Activated CD8-positive, alpha-beta memory T cell treated with anti-CD3 and anti-CD28 coated beads for 1 hour (primary cell): ENCODE measurements at places on chromosomes 5 and 9.

- DNase-seq = no peak
These were observed 574.1 kb downstream of the ACTL7B start for GRCh38 chr9:108281696-108282095.

DNA sequence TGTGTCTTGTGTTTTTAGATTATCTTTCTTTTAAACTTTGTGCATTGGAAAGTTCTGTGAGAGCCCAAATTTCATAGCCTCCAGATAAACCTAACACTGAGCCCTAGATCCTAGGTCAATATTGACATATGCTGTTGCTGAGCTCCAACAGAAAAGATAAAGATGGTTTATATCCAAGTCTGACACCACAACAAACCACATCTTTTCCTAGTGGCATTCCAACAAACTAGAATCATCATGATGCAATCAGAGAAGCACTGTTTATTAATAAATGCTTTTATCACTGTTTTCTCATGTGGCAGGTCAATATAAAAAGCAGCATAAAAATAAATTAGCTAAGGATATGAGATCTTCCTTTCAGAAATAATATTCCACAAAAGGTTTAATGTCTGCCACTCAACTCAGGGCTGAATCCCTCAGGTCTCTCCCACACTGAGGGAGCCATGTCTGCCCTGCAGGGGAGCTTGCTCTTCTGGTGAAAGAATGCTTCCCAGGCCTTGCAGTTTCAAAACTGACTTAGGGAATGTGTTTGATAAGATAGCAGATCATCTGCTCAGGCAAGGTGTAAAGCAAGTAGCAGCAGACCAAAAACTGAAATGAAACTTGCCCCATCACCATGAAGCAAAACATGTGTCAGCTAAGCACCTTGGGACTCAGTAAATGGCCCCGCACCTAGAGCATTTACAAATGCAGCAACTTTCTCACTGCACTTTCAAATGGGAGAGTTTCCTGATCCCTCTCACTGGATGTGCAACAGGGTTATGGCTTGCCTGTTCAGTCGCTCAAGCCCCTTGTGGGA, 493.0 kb downstream of the AGTPBP1 start:
- DNase-seq = no peak

GRCh38 chr5:103393101-103393754, 134.7 kb downstream of the MACIR start:
- no peak for DNase-seq

GRCh38 chr9:126606483-126606870, 7.3 kb upstream of the LMX1B start:
- no peak for DNase-seq

- no peak for DNase-seq
These were observed 199.3 kb downstream of the NMUR2 start for GRCh38 chr5:152205804-152206203.

- DNase-seq = no peak
These were observed 220.0 kb downstream of the GABBR2 start for GRCh38 chr9:98488571-98489312.

DNA sequence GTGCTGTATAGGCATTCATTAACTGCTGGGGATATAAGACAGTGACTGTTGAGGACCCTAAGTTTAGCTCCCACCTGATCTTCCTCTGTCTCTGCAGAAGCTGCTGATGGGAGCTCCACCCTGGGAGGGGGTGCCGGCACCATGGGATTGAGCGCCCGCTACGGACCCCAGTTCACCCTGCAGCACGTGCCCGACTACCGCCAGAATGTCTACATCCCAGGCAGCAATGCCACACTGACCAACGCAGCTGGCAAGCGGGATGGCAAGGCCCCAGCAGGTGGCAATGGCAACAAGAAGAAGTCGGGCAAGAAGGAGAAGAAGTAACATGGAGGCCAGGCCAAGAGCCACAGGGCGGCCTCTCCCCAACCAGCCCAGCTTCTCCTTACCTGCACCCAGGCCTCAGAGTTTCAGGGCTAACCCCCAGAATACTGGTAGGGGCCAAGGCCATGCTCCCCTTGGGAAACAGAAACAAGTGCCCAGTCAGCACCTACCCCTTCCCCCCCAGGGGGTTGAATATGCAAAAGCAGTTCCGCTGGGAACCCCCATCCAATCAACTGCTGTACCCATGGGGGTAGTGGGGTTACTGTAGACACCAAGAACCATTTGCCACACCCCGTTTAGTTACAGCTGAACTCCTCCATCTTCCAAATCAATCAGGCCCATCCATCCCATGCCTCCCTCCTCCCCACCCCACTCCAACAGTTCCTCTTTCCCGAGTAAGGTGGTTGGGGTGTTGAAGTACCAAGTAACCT, 22.1 kb downstream of the PCDHGC5 start:
- DNase-seq = no peak

GRCh38 chr9:101018467-101018866, 10.1 kb upstream of the PLPPR1 start:
- no peak for DNase-seq

DNA sequence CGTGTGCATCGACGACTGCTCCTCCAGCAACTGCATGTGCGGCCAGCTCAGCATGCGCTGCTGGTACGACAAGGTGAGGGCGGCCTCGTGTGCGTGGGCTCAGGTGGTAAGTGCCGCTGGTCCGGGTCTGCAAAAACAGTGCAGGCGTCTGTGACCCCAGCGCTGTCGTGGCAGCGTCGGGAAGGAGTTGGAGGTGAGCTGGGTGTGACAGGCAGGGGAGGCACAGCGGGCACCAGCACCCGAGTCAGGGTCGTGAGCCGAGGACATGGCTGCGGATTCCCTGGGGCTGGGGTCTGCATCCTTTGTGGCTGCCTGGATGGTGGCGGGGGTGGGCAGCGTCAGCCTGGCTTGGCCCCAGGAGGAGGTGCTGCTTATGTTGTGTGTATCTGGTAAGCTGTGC, 63.1 kb upstream of the CACNA1B start:
- no peak for DNase-seq

DNA sequence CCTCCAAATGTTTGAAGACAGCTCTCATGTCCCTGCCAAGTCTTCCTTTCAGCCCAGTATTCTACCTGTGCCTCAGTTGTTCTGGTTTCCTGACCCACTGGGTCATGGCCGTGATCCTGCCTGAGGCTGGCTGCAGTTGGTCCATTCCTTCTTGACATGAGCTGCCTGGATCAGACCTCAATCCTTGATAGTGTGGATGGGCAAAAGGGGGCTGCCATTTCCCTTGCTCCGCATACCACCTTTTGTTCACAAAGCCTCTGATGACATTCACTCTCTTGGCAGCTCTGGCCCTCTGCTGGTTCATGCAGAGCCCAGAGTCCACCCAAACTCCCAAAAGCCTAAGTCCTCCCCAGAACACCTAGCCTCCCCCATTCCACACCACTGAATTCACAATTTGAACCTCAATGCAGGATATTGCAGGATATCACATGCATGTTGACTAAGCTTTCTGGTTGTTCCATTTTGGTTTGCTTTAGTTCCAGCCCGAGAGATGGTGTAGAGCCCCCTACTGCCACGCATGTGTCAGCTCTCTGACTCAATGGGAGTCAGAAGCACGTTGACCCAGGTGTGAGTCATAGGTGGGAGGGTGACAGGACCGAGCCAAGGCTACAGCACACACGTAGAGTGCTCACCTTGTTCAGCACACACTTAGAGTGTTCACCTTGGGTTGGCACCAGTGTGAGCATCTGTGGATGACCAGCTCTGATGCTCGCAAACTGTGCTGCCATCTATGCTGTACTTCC, 137.2 kb downstream of the MTX3 start:
- DNase-seq = no peak

DNA sequence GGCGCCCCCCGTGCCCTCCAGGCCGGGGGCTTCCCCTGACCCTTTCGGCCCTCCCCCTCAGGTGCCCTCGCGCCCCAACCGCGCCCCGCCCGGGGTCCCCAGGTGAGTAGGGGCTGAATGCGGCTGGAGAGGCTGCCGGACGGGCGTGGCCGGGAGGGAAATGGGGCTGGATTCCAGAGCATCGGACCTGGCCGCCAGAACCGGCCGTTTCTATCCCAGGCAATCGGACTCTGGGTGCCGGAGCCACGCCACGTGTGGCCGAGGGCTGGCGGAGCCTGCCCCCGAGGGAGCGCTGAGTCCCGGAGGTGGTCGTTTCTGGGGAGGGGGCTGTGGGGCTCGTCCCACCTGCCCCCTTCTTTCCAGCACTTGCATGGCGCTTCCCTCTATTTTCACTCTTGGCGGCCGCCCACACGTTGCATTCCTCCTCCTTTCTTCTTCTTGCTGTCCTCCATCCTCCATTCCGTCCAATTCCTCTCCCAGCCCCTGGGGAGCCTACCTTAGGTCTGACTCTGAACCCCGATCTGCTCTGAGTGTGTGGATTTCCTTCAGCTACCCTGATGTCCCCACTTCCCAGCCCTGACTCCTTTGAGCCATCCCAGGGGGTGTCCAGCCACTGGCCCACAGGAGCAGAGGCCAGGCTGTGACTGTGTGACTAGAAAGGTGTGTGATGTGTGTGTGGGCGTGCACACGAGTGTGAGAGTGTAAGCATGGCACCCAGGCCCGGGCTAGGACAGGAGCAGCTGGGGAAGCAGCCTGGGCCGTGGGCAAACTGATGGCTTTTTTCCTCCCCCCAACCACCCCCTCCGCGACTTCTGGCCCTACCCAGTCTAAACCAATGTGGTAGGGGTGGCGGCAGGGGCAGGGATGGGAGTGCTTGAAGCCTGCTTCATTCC, 24.7 kb downstream of the GOLGA2 start:
- no peak for DNase-seq

DNA sequence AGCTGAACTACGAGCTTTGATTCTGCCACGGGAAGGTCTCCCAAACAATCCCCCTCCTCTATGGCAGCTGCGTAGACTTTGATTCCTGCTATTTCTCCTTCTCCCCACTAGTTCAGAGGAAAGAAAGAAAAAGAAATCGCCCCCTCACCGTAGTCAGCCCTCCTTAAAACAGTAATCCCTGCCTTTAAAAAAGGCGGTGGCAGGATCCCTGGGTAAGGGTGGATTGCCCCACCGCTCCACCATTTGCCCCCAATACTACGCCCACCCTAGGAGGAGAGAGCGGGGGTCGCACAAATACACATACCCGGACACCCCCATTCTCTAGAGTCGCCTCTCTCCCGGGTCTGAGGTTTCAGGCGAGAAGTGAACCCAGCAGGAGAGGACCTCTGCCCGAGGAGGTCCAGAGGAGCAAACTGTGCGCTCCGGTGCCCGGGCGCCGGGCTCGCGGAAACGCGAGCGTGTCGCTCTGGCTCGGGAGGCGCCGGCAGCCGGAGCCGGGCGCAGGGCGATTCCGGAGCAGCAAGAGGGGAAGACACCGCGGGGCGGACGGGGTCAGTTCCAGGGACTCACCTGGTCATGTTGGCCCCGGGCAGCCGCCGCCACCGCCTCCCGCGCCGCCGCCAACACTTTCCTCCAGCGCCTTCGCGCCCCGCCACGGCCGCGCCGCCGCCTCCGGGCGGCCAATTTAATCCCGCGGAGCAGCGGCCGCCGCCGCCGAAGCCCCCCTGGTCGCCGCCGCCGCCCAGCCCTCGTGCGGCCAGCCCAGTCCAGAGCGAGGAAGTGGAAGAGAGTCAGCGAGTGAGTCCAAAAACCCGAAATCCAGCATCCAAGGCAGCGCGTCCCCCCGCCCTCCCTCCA, 1057.7 kb upstream of the DMAC1 start:
- DNase-seq = no peak

GRCh38 chr5:64834611-64835010, 65.9 kb downstream of the CWC27 start:
- no peak for DNase-seq

DNA sequence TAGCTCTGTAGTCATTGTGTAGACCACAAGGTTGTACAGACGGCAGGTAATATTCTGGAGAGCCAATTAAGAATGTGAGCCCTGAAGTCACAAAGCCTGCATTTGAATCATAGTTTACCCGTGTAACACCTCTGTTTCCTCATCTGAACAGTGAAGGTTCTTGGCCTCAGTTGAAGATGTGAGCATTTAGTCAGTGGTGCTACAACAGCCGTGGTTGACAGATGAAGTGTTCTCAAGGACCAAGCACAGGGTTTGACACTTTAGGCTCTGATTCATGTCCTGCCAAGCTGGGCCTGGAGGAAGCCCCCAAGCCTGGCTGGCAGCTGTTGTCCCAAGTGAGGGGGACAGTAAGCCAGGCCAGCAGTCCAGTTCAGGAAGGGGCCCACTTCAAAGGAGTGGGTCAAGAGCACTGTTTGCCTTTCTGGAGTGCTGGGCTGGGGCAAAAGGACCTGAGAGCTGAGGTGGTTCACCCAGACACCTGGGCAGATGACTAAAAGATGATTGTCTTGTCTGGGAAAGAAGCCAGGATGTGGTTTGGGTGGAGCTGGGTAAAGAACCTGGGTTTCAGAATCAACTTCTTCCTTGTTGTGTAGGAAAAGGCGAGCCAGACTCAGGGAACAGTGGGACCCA, 20.7 kb downstream of the FAXDC2 start:
- DNase-seq = no peak

DNA sequence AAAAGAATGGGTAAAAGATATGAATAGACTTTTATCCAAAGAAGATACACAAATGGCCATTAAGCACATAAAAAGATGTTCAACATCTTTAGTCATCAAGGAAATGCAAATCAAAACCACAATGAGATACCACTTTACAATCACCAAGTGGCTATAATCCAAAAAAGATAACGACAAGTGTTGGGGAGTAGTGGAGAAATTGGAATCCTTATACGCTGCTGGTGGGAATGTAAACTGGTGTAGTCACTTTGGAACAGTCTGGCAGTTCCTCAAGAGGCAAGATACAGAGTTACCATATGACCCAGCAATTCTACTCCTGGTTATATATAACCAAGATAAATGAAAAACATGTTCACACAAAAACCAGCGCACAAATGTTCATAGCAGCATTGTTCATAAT, 234.9 kb downstream of the SPATA31D1 start:
- no peak for DNase-seq

DNA sequence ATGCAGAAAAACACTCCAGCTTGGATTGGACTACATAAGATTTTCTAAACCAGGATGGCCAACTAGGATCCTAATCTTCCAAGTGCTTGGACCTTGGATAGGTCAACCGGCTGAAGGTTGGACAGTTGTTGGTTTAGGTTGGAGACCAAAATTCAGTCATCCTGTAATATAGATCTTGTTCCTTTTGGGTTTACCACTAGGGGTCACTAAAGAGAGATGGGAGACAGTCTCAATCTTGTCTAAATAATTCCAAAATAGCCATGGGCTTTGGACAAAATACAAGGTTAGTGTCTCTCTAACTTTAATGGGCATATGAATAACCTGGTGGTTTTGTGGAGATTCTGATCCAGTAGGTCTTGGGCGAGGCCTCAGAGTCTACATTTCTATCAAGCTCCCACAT, 148.7 kb upstream of the ERCC6L2 start:
- DNase-seq = no peak
